ENCODE measurements at places on chromosomes 11 and 22. TPM values are rescaled to one million over a fixed set of nuclear protein-coding genes. Genes with fewer than 3 reads are reported as not detected.
A peak's percentile ranks its signal among the peaks of the same experiment; 100 is the strongest.

Gene PLEKHA7
- 167 TPM for total RNA-seq

Gene IGF2
- total RNA-seq, result 120 TPM

Gene DKK3
- 309 TPM for total RNA-seq

DNA sequence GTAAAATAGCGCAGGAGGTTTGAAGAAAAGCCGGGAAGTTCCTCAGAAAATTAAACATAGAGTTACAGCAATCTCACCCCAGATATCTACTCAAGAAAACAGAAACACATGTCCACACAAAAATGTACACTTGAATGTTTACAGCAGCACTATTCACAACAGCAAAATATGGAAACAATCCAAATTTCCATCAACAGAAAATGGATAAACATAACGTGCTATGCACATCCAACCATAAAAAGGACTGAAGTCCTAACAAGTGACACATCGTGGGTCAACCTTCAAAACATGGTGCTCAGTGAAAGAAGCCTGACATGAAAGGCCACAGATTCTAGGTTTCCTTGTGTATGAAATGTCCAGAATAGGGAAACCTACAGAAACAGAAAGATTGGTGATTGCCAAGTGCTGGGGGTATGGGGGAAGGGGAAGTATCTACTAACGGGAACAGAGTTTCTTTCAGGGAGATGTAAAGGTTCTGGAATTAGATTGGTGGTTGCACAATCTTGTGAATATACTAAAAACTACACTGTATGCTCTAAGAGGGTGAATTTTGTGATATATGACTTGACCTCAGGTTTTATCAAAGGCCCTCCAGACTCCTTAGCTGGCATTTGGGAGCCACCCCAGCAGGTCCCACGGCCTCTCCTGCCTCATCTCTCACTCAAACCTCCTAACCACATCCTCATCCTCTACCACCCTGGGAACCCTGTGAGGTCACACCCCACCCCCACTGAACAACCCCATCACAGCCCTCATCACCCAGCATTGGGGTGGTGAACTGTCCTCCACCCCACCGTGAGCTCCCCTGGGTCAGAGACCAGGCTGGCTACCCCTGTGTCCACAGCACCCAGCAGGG is 69.2 kb upstream of the PRR5 start:
- peak; percentile 35 for DNase-seq

Gene OR51B4
- total RNA-seq, result 0.57 TPM

Measured in cardiac muscle cell (in vitro differentiated cells and primary cell).